EH (cell line): ENCODE measurements at places on chromosomes 4 and X.

GRCh38 chrX:154063234-154063633 lies 34.3 kb downstream of the MECP2 start:
- DNase-seq = no peak

DNA sequence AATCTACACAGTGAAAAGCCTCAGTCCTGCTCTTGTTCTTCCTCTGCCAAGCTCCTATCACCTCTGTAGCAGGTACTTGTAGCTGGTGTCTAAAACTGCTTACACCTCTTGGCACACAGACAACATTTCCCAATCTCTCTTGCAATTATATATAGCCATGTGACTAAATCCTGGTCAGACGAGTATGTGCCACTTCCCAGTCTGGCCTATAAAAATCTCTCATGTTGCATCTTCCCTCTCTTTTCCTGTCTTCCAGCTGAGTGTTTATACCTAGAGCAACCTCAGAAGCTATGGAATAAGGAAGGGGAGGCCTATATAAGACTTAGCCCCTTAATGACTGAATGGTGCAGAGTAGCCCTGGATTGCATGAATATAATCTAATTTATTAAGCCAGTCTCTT lies 105.8 kb downstream of the RNF150 start:
- peak; percentile 79 for DNase-seq

- peak; percentile 30 for DNase-seq
Measured at GRCh38 chrX:24860140-24860539, 155.6 kb downstream of the ARX start.

- no peak for DNase-seq
Measured at GRCh38 chrX:26032111-26032912, 105.8 kb upstream of the MAGEB18 start.

DNA sequence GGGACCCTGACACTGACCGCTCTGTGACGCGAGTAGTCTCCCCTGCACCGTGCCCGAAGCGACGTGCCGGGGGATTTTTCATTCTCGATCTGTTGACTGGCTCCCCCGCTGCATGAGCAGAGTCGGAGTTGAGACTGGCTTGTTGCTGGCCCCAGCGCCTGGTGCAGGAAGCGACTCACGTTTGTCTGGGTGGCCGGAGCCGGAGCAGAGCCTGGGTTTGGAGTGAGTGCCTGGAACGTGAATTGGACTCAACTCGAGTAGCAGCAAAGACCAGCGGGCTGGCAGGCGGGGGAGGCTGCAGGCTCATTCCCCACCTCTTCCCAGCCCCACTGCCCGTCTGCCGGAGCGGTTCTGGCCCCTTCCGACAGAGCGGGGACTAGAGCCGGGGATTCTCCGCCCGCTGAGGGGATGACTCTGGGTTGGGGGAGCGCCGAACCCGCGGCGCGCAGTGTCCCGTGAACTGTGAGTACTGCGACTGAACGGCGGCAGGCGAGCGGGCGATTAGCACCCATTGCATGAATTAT lies 554 bp downstream of the PCDH7 start:
- DNase-seq = peak; percentile 51

DNA sequence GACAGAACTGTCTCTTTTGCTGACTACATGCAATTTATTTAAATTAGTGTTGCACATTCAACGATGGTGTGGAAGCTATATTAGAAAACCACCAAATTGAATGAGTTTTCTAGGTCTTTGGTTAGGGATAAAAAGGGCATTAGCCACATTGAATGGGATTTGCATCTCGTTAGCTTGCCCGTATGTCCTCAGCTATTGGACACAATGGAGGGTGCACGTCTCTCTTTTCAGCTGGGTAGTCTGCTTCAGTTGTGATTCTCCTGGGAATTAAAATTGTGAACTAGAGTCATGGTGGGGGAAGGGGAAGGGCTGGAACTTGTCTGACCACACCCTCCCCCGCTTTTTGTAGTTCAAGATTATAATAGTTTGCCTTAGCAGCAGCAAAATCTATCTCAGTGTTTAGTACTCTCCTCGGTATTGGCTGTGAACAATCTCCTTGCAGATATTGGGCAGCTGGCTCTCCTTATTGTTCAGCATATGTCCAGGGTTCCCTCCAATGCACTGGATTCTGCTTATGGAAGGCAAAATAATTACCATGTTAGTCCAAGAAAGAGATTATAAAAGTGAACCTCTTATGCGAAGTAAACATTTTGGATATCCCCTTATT lies 23.3 kb downstream of the TRIM2 start:
- no peak for DNase-seq

GRCh38 chr4:113423631-113424030 lies 337.9 kb downstream of the CAMK2D start:
- DNase-seq = peak; percentile 77

DNA sequence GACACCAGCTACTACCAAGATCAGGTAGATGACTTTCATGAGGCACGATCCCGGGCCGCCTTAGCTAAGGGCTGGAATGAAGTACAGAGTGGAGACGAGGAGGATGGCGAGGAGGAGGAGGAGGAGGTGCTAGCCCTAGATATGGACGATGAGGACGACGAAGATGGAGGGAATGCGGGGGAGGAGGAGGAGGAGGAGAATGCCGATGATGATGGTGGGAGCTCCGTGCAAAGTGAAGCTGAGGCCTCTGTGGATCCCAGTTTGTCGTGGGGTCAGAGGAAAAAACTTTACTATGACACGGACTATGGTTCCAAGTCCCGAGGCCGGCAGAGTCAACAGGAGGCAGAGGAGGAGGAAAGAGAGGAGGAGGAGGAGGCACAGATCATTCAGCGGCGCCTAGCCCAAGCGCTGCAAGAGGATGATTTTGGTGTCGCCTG lies 481 bp downstream of the UTP3 start:
- peak; percentile 31 for DNase-seq

DNA sequence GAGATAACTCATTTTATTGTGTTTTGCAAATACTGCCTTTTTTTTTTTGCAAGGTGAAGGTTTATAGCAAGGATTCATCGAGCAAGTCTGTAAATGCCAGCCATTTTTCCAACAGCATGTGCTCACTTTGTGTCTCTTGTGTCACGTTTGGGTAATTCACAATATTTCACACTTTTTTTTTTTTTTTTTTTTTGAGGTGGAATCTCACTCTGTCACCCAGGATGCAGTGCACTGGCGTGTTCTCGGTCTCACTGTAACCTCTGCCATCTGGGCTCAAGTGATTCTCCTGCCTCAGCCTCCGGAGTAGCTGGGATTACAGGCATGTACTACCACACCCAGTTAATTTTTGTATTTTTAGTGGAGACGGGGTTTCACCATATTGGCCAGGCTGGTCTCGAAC lies 1.9 kb downstream of the RNF4 start:
- DNase-seq = no peak

DNA sequence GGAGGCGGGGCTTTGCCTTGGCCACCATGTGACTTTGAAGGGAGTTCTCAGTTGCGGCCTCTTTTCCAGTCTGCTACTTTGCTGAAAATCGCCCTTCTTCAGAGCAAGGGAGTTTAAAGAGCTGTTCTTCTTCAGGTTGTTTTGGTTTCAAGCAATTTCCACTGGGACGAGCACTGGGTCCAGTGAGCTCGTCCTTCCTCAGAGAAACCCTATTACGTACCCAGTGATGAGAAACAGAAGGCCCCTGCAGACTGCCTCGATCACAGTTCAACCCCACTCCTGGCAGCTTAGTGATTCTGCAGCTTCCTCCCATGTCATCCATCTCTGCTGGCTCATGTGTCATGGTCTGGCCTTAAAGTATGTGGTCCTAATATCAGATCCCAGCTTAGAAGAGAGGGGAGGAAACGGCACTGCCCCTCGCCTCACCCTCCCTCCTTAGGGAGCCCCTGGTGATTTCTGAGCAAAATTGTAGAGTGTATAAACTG lies 7.8 kb upstream of the FAM149A start:
- no peak for DNase-seq

DNA sequence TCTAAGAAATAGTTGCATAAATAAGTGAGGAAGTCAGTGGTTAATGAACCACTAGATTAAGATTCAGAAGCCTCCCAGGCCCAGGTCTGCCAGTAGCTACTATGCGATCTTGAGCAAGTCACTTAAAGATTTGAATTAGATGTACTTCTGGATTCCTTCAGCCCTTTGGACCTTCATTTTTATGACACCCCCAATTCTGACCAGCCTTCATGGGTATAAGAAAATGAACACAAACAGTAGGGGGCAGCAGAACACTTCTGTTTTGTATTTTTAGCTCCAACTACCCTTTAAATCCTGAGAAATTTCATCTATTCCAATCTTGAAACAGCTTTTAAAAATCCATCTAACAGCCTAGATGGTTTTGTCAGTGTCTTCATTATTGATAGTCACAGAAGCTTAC lies 19.0 kb downstream of the TMEM47 start:
- DNase-seq = peak; percentile 49

- peak; percentile 60 for DNase-seq
Measured at GRCh38 chr4:182277377-182277776, 34.2 kb downstream of the TENM3 start.

GRCh38 chrX:113644426-113644825 lies 803.8 kb upstream of the AMOT start:
- peak; percentile 59 for DNase-seq

- no peak for DNase-seq
Measured at GRCh38 chrX:84192006-84192405, 4.0 kb upstream of the RPS6KA6 start.

DNA sequence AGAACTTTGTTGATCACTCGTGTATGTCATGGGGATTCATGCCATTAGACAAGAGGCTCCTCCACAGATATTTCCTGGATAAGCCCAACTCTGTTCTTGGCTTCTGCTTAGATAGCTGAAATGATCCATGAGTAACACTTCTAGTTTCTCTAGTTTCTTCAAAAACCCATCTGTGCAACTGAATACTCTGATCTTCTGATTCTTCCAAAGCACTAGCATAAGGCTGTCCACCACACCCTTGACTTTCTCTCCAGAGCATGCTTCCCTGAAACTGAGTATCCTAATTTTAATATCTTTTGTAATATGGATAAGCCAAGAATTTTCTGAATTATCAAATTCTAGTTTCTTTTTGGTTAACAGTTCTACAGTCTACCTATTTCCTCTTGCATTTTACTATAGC lies 118.6 kb upstream of the TAPT1 start:
- no peak for DNase-seq

DNA sequence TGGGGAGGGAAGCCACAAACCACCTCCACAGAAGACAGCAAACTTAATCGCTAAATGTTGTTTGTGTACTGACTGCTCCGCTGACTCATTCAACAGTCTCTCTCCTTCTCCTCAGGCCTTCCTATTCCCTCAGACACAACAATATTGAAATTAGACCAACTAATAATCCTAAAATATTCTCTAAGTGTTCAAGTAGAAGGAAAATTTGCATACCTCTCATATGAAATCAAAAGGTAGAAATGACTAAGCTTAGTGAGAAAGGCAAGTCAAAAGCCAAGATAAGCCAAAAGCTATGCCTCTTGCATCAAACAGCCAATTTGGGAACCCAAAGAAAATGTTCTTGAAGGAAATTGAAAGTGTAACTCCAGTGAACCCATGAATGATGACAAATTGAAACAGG lies 75.7 kb upstream of the ARHGAP24 start:
- no peak for DNase-seq

- no peak for DNase-seq
Measured at GRCh38 chr4:6898763-6899162, 10.9 kb upstream of the TBC1D14 start.

DNA sequence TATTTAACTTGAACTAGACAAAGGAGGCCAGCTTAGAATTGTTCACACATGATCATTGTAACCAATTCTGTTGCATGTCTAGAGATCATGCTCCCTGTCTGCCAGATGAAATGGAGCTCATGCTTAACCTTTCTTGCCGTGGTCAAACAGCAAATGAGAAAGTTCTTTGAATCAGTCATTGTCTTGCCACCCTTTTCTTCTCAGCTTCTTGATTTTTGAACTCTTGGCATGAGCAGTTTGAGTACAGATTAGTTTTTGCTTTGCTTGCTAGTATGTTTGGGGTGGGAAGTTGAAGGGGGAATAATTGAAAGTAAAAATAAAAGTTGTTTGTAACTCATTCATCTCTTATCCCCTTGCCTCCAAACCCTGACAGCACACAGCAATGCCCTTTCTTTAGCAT lies 4.7 kb downstream of the MTM1 start:
- DNase-seq = no peak

DNA sequence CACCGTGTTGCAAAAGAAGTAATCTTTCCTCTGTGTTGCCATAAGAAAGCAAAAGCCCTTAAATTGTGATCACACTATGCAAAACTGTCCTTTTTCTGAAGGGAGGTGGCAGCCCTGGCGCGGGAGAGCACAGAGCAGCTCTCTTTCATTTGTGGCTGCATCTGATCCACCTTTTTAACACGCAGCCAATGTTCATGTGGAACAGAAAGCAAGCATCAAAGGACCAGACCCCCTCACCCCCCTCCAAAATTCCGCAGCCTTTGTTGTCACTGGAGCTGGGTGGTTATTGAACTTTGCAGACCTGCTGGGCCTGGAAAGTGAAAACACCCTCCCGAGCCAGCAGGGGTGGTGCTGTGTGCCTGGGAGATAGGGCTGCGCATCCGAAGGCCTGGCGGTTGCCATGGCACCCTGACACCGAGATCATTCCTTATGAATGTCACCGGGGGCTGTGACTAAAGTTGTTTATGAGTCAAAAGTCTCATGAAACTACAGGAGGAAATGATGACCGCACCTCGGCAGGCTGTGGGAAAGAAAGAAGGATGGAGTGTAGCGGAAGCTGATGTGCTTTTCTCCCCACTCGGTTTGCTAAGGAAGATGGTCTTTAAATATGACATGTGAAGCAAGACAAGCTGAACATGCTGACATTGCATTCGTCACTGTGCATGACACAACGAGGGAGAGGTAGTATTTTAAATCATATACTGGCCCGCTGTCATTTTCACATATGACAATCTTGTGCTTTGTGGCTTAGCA lies 367.4 kb downstream of the UNC5C start:
- DNase-seq = no peak

DNA sequence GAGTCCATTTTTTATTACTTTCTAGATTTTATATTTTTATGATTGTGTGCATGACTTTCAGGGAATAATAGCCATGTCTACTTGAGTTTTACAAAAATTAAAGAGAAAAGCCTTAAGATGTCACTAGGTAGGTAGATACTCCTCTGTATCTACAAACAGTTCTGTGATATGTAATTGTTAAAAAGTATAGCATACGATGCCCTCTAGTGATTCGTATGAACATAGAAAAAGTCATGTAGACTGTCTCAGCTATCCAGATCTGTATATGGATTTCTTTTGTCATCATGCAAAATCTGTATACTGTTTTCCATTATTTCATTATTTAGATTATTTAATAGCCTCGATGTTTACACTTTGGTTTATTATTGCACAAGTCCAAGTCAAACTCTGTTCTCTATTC lies 856.6 kb downstream of the CENPC start:
- peak; percentile 73 for DNase-seq
